M059J (cell line): ENCODE measurements at places on chromosomes 3 and 15. TPM values are rescaled to one million over a fixed set of nuclear protein-coding genes. Genes with fewer than 3 reads are reported as not detected.

TMEM158 gene
- 191 and 272 TPM in 2 replicates for total RNA-seq

CHST2 gene
- total RNA-seq, result 2.8 and 3.4 TPM in 2 replicates

PDE8A gene
- total RNA-seq, result 25.7 and 31.0 TPM in 2 replicates

SNX33 gene
- 8.2 and 10.6 TPM in 2 replicates for total RNA-seq
